Left lung (tissue), 14 donors: ENCODE measurements at places on chromosomes 7 and 10.

DNA sequence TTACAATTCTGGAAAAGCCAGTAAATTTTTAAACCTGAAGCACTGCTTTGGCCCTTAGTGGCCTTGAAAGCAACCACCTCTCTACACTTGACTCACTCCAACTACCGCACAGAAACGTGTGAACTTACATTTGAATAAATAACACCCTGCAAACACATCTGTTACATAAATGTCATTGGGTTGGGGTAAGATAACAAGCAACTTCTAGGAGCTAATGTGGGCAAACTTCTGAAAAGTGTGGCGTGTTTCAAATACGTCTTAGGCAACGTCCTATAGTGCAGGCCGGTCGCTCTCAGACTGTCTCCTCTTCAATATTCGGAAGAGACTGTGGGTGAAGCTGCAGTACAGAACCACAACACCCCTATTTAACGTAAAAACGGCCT is 474 bp downstream of the ORC5 start:
- DNase-seq: no peak

DNA sequence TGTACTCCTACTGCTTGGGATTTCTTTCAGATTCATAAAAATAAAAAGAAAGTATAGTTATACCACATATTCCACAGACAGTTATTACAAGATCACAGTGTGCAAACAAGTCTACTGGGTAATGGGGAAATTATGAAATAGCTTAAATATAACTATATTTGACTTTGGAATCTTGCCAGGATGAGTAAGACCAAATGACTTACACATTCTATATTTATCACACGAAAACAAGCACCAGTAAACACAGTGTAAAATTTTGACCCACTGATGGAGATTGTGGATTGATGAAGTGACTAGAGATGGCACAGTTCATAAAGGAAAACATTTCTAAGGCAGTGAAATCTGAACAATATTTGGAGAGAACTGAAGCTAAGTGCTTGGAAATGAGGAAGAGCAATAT is 339.7 kb downstream of the THSD7A start:
- no peak for DNase-seq

DNA sequence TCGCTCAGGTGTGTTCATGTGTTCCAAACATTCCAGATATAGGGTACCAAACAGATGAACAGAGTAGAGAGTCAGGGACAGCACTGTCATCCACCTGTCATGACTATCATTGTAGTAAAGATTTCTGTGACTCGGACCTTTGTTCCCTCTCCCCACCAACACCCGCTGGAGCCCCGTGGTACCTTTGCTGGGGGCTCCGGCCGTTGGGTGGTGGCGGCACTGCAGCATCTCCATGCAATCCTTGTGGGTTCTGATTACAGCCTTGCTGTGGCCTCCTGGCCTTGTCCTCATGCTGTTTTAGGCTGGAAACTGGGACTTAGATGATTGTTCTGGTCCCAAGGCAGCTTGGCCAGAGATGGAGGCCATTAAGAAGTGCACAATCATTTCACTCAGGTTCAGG is 247.3 kb downstream of the SKAP2 start:
- no peak for DNase-seq

DNA sequence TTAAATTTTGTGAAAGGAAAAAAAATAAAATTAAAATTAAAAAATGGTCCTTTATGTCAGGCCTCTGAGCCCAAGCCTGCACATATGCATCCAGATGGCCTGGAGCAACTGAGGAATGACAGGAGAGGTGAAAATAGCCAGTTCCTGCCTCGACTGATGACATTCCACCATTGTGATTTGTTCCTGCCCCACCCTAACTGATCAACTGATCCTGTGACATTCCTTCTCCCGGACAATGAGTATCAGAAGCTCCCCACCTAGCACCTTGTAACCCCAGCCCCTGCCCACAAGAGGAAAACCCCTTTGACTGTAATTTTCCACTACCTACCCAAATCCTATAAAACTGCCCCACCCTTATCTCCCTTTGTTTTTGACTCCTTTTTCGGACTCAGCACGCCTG is 972.2 kb upstream of the GHITM start:
- no peak for DNase-seq

DNA sequence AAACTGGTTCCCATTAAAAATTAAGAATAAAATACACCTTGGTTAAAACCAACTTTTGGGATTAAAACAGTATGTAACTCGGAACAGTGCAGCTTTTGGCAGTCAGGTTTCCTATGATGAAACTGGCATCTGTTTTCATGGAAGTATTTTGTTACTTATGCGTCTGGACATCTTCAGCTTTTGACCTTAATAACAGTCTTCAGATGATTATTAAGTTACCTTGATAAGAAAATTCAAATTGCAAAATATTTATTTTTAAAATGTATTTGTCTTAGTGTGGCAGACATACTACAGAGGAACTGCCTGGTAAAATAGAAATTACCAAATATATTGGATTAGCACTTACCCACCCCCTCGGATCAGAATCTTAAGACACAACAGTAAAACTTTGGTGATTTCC is 100.0 kb downstream of the ITGB8 start:
- DNase-seq: no peak

GRCh38 chr10:6625428-6625827 is 45.4 kb upstream of the PRKCQ start:
- no peak for DNase-seq

GRCh38 chr7:69430384-69431021 is 167.8 kb upstream of the AUTS2 start:
- DNase-seq: no peak

DNA sequence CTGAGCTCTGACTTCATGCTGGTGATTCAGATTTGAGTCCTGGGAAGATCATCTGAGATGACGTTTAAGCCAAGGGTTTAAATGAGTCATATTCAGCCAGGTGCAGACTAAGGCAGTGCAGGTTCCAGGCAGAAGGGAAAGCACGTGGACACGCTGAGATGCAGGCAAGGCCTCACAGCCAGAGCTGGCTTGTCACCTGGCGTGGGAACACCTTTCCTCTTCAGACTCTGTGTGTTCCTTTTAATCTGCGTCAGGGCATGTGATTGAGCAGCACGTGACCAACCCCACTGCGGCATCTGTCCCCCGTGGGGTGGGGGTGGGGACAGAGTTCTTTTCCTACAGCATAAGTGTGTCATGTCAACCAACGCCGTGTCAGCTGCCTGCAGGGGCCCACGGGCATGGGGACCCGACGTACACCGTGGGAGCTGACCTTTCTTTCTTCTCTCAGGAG is 10.7 kb upstream of the IDI2 start:
- DNase-seq: no peak

DNA sequence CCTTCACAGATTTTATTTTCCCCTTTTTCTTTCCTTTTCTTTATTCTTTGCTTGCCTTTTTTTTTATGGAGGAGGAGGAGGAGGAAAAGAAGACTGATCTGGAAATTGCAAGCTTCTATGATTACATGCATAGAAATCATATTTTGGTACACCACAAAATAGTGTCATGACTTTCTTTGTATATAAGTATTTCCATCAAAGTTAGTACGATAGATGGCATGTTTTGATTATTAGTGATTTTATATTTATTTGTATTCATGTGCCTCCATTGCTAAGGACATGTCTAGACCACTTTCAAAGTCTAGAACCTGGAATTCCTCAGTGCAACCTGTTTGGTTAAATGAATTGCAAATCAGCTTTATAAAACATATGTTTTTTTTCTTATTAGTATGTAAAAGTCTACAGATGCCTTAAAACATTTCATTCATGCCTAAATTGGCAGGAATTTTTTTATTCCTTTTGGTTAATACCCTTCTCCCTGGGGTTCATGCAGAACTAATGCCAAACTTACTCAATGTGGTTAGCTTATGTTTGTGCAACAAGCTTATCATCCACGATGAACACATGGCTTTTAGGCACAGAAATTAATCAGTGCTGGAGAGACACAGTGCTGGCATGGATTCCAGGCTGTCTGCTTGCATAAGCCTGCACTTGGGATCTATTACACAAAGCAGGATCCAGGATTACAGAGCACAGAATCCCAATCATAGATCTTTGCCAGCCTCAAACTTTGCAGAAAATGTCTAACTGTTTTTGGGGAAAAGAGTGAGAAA is 213.1 kb downstream of the CHRM2 start:
- DNase-seq: peak; percentile 60

GRCh38 chr10:132009575-132009974 is 27.9 kb upstream of the BNIP3 start:
- DNase-seq: no peak

- DNase-seq: no peak
Measured at GRCh38 chr7:43291789-43292188, 179.3 kb downstream of the HECW1 start.

DNA sequence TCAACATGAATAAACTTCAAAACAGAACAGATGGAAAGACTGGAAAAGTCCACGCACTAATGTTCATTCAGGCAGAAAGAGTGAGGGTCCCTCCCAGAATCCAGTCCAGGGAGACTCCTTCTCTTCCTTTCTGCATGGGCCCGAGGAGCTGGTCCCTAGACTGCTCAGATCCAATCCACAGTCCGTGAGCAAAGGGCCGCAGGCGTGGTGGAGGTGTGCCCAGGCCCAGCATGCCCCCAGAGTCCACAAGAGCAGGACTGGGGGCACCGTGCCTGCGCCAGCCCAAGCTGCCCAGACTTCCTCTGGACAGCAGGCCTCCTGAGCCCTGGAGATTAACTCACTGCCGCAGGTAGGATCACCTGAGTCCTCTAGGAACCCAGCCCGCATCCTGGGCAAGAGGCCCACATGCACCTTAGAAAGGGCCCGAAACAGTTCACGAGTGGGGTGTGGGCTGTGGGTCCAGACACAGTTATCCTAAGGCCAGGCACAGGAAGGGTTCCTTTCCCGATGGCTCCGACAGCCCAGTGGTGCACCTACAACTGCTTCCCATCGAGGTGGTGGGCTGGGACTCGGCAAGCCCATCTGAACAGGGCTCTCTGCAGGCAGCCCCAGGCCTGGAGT is 531.0 kb downstream of the DNAJB6 start:
- no peak for DNase-seq

- no peak for DNase-seq
Measured at GRCh38 chr10:33237736-33238624, 96.5 kb downstream of the NRP1 start.

DNA sequence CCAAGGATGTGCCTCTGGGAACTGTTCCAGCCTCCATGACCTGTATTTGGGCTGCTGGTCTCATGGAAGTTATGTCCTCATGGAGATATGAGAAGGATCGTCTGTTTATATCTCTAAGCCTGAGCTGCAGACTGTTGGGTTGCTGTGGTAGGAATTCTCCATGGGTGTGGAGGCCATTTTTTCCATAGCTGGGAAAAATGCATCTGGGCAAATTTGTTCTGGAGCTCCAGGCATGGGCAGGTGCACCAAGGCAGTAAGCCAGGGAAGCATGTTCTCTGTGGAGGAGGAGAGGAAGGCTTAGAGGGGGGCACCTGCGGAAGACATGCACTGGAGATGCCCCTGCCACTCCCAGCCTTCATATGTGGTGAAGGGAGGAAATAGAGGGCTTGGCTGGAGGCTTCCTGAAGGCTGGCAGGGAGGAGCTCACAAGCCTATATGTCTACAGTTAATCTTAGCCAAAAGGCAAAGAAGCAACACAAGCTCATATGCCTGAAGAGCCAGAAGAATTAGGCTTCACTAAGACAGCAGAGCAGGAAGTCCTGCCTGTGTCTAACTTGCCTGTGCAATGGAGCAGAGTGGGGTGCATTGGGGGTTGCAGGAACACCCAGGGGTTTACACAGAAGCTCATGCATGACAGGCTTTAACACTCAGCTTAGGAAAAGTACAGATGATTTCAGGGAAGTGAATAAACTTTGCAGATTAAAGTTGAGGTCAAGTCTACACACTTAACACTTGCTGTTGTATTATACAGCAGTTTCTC is 35.1 kb upstream of the CXCL12 start:
- DNase-seq: no peak

DNA sequence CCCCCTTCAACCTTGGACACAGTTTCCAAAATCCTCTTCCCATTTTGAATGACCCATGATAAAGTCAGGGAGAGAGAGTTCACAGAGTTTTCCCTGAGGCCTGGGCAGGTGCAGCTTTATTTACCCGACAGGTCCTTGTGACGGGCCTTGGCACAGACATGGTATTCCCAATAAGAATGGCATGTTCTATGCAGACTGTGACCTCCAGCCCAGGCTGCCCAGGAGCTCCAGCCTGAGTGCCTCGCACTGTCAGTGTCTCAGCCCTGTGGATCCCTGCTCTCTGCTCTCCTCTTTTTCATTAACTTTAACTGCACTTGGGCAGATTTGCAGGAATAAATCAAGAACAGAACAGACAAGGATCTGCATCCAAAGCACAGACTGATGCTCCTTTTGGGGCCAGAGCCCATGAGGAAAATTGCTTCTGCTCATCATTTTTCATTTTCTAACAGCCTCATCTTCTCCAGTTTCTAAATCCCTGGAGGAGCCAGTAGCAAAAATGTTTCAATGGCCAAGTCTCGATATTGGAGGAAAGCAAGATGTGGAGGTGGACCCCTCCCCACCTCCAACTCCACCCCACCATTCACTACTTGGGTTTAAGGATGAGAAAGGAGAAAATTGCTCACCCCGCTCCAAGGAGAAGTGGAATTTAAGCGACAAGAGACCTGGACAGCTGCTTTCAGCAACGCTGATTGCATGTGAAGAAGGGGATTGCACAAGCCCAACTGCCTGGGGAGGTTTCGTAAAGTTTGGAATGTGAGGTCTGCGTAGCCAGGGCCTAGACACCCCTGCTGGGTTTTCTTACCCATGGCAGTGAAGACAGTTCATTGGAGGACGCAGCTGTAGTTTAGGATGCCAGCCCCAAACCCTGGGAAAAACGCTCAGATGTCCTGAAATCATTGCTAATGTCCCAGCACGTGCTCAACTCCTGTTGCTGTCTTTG is 225.9 kb downstream of the WDR11 start:
- DNase-seq: peak; percentile 71

- no peak for DNase-seq
Measured at GRCh38 chr10:43570971-43571370, 3.4 kb downstream of the ZNF239 start.
